ENCODE measurements at places on chromosomes 6 and 20.

GRCh38 chr6:10591422-10592160 is 70.4 kb downstream of the GCNT2 start:
- DNase-seq, result no peak

DNA sequence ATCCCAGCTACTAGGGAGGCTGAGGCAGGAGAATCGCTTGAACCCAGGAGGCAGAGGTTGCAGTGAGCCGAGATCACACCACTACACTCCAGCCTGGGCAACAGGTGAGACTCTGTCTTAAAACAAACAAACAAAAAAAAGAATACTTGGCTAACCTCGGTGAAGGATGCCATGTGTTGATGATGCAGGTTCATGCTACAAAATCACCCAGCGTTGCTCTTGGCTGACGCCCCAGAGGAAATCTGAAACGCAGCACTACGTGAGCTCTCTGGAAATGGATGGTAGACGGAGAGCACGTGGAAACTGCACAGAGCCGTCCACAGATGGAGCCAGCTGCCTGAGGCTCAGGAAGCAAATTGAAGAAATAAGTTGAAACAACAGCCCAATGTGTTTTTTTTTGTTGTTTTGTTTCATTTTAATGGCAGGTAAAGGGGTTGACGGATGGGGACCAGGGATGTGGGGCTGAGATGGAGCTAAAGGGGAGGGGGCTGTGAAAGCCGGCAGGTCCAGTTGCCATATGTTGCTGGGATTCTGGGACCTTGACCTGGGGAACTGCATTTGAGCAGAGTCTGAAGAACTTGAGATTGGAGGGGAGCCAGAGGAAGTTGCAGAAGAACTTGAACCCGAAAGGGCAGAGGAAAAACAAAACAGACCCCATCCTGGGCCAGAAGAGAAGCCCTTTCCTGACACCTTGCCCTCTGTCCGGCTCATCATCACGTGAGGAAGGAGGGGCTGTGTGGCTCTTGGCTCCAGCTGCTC is 12.8 kb upstream of the MANBAL start:
- DNase-seq, result no peak

DNA sequence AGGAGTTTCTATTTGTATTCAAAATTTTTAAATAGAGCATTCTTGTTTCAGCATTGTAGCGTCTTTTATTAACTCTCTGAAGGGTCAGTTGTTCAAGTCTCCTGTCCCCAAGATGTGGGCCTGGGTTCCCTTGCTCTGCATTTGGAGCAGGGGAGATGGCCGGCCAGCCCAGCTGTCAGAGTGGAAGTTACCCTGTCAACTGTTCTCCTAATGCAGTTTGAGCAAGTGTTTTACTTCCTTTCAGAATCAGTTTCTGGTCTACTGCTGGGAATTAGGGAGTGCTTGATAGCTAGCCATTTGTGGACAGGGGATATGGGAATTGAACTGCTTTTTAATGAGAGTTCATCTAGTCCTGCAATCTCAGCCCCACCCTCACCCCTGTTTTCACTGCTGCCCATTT is 116.6 kb downstream of the QKI start:
- no peak for DNase-seq

- no peak for DNase-seq
These were observed 40.3 kb downstream of the MTHFD1L start for GRCh38 chr6:150905769-150906168.

DNA sequence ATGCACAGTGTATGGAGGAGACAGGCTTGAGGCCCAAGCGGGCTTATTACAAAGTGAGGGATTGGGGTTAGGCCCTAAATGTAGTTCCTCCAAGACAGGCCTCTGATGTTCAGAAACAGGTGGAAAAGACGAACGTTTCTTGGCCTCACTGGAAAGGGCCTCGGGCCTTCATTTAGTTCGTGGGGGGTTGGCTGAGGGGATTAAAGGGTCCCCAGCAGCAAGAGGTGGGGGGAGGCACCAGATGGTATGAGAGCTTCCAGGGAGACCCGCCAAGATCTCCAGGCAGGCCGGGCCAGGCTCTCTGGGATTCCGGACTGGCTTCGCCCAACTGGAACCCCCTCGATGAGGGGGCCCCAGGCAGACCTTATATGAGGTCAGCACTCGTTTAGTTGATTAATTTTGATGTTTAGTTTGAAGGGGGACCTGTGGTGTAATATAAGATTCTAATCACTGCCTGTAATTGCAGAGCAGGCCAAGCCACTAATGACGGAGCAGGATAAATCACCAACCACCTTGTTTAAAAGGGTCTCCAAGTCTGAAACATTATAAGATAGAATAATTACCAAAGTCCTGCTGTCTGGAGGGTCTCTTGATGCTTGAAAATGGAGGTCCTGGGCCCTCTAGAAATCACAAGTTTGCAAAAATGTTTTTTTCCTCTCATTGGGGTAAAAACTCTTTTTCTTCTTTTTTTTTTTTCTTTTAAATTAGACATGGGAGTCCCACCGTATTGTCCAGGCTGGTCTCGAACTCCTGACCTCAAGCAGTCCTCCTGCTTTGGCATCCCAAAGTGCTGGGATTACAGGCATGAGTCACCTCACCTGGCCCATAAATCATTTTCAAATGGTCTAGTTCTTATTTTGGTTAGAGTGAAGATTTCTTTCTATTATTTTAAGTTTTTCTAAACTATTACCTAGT is 2.2 kb downstream of the HMGA1 start:
- no peak for DNase-seq

DNA sequence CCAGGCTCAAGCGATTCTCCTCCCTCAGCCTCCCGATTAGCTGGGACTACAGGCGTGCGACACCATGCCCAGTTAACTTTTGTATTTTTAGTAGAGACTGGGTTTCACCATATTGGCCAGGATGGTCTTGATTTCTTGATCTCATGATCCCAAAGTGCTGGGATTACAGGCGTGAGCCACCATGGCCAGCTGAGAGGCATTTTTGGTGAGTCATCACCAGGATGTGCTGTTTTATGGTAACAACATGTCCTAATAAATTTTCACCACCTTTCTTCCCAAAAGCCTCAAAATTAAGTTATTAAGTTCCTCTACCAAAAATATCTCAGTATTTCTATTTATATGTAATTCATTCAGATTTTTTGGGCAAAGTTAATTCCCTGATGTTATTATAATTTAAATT is 53.5 kb downstream of the COL21A1 start:
- no peak for DNase-seq

DNA sequence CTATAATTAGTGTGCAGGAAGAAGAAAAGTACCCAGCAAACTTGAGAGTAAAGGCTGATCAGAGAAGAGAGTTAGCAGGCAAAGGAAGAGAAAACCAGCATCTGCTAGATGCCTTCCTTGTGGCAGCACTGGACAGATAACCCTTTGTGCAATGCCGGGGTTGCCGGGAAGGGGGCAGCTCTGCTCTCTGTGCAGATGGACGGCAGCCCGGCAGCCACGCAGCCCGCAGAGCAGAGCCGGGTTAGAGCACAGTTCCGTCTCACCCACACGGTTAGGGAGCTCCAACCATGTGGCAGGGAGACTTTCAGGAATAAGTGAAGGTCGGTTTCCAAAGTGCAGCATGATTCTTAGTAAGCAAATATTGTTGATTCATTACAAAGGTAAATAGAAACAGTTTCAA is 80.0 kb upstream of the RPS6KA2 start:
- no peak for DNase-seq

GRCh38 chr20:53080687-53080962 is 108.5 kb downstream of the TSHZ2 start:
- DNase-seq, result no peak

- no peak for DNase-seq
These were observed 34.6 kb downstream of the FBXO5 start for GRCh38 chr6:152948150-152948768.

GRCh38 chr6:148514091-148514845 is 171.6 kb downstream of the SASH1 start:
- no peak for DNase-seq

GRCh38 chr6:155611742-155612141 is 156.1 kb upstream of the NOX3 start:
- DNase-seq, result no peak

DNA sequence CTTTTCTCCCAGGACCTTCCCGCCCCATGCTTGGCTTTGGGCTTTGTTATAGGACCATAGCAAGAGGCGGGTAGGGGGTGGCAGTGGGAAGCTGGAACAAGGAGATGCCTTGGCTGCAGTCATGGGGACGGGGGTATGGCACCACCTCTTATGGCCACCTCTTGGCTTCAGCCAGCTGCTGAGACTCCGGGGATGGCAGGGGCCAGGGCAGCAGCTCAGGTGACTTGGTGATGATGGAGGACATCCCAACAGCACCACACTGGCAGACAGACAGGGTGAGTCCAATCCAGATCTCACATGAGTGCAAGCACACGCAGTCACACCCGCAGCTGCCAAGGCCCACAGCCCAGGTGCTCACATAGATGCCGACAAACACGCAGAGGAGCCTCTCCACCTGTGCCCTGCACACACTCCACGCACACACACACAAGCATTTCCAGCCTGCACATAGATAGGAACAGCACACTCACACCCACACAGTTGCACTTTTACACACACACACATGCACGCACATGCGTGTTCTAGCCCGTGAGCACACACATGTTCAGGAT is 6.2 kb downstream of the NOL4L start:
- DNase-seq, result no peak

DNA sequence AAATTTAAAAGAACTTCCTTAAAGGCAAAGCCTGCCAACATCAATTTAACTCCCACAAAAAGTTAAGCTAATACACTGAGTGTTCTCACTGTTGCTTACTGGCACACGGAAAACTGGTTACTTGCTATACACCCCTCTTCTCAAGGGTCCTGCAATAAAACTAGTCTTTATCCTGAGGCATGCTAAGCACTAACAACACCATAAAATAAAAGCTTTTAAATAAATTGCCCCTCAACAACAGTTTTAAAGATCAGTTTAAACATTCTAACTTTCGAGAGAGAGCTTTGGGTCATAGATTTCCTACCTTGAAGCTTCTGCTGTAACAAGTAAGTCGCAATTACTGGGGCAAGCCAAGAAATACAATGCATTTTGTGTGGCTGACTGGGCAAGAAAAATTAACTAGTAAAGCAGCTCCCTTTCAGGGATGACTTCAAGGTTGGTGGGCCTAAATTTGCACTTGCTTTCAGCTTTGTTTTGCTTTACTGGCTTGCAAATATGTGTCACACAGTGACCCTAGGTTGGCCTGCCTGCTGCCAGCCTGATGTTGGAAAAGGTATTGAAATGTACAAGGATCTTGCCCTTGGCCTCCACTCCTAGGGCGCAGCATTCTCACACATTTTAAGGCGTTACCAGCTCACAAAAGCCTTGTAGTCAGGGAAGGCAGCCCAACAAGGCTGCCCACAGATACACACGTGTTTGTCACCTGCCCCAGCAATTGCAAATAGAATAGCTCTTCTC is 4.0 kb upstream of the HEY2 start:
- no peak for DNase-seq

- DNase-seq, result no peak
These were observed 139.7 kb downstream of the SYNDIG1 start for GRCh38 chr20:24608926-24609667.

GRCh38 chr6:143262859-143263258 is 187.6 kb downstream of the ADAT2 start:
- DNase-seq, result no peak

- DNase-seq, result no peak
These were observed 323.4 kb downstream of the BTBD3 start for GRCh38 chr20:12241065-12241464.

- DNase-seq, result no peak
These were observed 252.4 kb downstream of the GMDS start for GRCh38 chr6:1993042-1993441.

DNA sequence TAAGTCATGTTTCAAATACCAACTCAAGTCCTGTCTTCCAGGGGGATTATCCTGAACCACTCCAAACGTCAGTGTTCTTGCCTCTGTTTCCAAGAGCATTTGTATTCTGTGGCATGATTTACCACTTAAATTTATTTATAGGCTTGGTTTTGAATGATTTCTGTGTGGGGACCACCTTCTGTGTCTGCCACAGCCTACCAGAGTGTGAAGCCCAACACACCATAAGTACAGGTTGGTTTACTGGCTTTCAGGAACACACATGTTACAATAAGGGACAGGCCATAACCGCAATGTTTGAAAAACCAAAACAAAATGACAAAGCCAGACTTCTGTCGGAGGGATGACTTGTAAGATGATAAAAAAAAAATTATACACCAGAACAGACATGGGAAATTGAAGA is 56.5 kb upstream of the MAP3K7 start:
- no peak for DNase-seq

DNA sequence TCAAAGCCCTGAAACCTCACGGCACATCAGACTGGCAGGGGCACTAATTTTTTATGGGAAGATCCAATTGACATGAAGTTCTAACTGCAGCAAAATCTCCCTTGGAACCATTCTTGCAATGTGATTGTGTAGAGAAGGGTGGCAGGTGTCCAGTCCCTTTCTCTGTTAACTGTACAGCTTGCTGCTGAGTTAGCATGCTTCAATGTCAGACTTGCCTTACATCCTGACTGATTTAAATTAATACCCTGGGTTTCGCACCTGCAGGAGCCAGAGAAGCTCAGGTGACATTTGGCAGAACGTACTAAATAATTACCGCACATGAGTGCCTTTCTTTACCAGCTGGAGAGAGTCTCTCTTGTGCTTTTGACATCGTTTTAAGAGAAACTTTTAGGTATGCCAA is 123.0 kb downstream of the DOK5 start:
- DNase-seq, result no peak

- DNase-seq, result no peak
These were observed 136.7 kb downstream of the MAP3K4 start for GRCh38 chr6:161128230-161128629.

GRCh38 chr6:166589786-166590574 is 3.5 kb upstream of the RAMACL start:
- no peak for DNase-seq

- DNase-seq, result no peak
These were observed 7.4 kb downstream of the IBTK start for GRCh38 chr6:82240186-82240585.

DNA sequence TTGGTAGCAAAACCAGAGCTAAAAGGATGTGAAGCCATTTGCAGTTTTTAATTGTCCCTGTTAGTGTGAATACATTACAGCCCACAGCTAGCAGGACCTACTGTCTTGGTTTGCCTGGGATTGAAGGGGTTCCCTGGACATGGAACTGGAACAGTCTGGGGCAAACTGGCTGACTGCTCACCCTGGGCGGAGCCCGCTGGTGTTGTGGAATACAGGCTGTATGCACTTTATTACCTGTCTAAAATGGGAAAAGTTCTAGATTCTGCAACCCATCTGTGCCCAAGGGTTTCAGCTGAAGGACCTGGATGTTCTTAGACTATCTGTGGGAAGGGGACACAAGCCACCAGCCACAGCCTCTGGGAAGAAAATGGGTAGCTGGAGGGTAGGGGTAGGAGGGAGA is 12.2 kb upstream of the CDKN1A start:
- no peak for DNase-seq

GRCh38 chr6:484086-484745 is 92.7 kb downstream of the IRF4 start:
- DNase-seq, result no peak

GRCh38 chr6:139257821-139258398 is 33.9 kb downstream of the TXLNB start:
- DNase-seq, result no peak

GRCh38 chr6:160132776-160133338 is 11.2 kb downstream of the SLC22A1 start:
- no peak for DNase-seq
